ENCODE measurements at places on chromosomes 2 and 18. TPM values are rescaled to one million over a fixed set of nuclear protein-coding genes. Genes with fewer than 3 reads are reported as not detected.
A peak's percentile ranks its signal among the peaks of the same experiment; 100 is the strongest.

DNA sequence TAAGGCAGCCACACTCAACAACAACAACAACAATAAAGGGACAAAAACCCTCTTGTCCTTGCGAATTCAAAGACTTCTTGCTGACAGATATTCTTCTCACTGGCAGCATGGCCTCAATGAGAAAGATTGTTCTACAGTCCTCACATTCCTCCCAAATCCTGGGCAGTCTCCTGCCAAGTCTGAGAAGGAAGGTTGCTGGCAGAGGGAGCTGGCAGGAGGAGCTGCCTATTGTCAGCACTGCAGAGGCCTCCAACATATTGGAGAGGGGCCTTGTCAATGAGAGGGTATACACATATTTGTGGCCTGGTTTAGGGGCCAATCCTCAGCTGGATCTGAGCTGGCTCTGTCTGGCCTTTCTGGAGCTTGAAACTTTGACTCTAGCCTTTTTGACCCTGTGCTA, 63.5 kb downstream of the LAMA3 start:
- DNase-seq: no peak

Gene ALPP
- total RNA-seq: 0.34 TPM

- no peak for DNase-seq
Observed at GRCh38 chr2:52145005-52145404, 1113.1 kb upstream of the NRXN1 start.

Gene SOCS6
- total RNA-seq: 12.4 TPM

Gene ITGB6
- not detected for total RNA-seq

DNA sequence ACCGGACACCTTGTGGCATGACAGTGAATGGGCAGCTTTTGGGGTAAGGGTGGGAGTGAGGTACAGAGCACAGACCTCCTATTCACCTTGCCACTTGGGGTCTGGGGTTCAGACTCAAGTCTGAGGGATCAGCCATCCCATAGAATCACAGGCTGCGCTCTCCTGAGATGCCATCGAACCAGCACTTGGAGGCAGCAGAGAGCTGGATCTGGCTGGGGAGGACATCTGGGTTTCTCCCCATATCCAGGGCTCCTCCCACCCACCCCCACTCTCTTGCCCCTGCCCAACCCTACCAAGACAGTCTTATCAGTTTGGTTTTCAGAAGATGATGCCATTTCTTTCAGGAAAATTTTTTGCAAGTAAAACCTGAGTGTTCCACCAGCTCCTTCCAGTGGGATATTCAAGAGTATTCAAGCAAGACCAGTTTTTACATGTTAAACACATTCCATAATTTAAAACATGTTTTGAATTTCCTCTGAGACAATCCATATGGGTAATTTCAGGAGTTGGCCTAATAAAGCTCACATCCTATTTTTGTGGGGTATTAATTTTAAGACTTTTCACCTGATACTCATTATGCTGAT, 29.2 kb upstream of the TEX44 start:
- peak; percentile 60 for DNase-seq

Gene ATOH8
- total RNA-seq: 9.0 TPM

GRCh38 chr2:220034426-220035130, 407.1 kb downstream of the SLC4A3 start:
- DNase-seq: no peak

GRCh38 chr18:58046093-58046793, 2.2 kb downstream of the NEDD4L start:
- no peak for DNase-seq

- no peak for DNase-seq
Observed at GRCh38 chr2:146523196-146523595, 1321.6 kb upstream of the ACVR2A start.

GRCh38 chr2:231308219-231308618, 87.3 kb upstream of the B3GNT7 start:
- DNase-seq: no peak

Gene SLC20A1
- 73.0 TPM for total RNA-seq

Data from glutamatergic neuron (in vitro differentiated cells).